NCI-H1092 (cell line): ENCODE measurements at places on chromosomes 6 and 20.

DNA sequence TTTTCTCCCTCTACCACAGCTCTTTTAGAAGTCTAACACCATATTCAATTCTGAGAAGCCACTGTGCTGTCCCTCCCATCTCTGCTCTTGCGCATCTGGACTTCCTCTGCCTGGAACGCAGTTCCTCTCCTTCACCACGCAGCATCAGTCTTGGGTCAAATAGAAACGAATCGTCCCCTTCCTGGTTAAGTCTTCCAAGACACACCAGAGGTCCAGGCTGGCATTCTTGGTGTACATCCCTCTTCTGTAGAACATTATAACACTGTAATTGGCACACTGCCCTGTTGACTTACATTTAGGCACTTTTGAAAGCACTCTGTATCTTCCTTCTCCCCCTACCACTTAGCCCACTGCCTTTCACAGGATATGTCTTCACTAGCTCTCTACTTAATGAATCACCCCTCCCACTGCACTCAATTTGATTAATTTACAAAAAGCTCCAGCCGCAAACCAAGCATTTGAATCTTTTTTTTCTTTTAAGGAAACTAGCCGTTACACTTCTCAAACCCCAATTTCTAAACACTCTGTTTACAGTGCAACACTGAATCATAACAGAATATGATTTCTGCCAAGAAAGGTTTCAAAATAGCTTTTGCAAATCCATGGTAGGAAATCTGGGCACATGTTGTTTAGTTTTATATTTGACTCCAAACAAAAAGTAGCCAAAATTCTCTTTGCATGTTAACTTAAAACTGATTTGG is 140.8 kb upstream of the CARMIL1 start:
- DNase-seq = no peak

DNA sequence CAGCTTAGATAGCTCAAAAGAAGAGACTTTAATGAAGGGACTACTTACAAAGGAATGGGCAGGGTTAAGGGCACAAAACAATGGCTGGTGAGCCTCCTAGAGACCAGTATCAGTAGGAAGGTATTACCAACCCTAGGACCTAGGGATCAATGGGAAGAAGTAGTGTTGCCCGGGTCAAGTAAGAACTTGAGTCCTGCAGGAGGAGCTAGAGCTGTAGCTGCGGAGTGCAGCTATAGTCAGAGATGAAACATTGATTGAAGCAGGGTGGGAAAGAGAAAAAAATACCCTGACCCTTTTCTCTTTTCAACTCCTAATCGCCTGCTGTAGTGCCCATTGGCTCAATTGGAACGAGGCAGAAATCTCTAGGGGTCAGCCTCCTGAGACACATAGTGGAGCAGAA is 144.0 kb downstream of the FLRT3 start:
- no peak for DNase-seq

DNA sequence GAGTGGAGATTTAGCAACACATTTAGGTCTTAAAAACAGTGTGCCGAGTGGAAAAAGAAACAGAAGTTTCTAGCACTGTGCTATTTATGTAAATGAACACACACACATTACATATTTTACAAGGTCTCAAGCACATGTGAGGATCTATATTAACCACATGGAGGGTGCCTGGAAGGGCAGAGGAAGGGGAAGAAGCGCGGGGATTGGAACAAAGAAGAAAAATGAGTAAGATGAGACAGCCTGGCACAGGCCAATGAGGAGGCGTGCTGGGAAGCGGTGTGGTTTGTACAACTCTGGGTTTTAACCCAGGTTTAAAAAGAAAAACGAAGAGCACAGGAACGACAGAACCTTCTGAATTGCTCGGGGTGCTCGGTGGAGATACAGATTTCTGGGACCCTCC is 5.7 kb downstream of the KCNG1 start:
- DNase-seq = no peak

DNA sequence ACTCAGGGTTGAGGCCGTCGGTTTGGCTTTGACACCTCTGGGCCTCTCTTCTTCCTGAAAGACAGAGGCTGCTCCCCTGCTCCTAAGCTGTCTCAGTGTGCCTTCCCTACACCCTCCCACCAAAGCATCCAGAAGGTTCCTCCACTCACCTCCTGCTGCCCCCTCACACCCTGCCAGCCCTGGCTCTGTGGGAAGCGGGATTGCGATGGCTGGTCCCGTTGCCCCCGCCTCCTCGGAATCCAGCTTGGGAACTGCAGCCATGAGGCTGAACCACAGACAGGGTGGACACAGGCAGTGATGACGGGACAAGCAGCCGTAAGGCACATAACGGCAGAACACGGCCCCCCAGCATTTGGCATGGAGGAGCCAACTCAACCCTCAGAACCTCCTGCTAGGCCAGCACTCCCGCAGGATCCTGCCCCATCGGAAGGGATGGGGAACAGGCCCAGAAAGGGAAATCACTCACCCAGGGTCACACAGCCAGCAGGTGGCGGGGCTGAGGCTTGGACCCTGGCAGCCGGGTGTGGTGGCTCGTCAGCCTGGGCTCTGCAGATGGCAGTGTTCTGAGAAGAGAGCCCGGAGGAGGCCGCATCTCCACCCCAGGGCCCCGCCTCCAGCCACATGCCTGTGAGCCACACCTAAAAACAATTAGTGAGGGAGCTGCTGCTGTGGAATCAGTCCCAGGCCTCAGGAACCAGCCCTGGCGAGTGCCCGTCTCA is 139.6 kb downstream of the PHACTR3 start:
- no peak for DNase-seq

- DNase-seq = peak; percentile 23
Measured at GRCh38 chr6:125363039-125363823, 61.5 kb upstream of the HDDC2 start.

DNA sequence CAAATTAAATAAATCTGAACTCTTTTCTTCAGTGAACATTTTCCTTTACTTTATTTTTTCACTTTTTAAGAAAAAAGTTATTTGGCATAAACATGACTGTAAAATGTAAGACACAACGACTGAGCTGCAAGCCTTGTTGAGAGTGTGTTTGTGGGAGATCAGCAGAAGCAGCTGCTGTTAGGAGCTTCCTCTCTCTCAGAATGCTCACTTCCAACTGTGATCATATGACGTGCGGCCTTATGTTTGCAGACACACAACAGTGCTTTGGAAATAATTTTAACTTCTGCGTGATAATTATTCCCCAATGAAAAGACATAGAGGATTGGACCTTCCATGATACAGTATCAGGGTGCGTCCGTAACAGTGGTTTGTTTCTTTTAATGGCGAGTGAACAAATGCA is 104.0 kb downstream of the ARHGAP18 start:
- DNase-seq = no peak

DNA sequence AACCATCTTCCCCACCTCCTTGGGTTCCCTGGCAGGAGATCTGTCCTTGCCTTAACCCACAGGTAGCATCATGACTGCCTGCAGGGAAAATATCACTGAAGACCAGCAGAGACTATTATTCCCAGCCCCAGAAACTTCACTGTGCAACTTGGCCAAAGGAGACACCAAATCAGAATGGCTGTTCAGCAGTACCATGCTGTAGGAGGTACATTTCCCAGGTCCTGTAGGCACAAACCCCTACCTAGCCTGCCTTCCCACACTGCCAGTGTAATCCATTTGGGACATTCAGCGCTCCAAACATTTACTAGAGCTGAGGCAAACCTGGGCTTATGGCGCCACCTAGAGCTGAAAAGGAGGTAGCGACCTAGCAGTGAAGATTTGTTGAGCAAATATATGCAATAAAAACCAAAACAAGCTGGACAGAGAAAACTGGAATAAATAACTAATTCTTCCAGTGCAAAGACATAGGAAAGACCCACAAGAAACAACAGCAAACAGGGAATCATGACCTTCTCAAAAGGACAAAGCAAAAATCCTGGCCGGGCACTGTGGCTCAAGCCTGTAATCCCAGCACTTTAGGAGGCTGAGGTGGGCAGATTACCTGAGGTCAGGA is 60.3 kb downstream of the VTA1 start:
- DNase-seq = peak; percentile 4

- DNase-seq = no peak
Measured at GRCh38 chr6:16344756-16345155, 106.4 kb downstream of the GMPR start.

DNA sequence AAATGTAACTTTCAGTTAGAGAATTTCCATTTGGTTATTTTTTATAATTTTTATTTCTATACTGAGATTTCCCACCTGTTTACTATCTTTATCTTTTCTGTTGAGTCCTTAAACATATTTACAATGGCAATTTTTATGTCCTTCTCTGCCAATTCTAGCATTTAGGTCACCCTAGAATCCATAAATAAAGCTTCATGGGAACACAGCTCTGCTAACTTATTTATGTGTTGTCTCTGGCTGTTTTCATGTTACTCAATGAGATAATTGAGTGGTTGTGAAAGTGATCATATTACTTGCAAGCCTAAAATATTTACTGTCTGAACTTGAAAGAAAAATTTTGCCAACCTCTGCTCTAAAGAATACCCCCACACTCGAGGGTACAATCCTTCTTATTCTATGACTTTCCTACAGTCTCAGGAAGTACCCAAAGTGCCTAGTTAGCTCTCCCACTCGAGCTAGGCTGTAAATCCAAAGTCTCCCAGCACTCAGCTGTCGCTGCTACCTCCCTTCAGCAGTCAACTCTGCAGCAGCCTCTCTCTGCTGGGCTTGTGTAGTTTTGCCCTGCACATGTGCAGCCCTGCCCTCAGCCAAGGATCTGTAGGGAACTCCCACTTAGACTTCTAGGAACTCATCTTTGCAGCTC is 53.5 kb upstream of the GCLC start:
- DNase-seq = no peak

DNA sequence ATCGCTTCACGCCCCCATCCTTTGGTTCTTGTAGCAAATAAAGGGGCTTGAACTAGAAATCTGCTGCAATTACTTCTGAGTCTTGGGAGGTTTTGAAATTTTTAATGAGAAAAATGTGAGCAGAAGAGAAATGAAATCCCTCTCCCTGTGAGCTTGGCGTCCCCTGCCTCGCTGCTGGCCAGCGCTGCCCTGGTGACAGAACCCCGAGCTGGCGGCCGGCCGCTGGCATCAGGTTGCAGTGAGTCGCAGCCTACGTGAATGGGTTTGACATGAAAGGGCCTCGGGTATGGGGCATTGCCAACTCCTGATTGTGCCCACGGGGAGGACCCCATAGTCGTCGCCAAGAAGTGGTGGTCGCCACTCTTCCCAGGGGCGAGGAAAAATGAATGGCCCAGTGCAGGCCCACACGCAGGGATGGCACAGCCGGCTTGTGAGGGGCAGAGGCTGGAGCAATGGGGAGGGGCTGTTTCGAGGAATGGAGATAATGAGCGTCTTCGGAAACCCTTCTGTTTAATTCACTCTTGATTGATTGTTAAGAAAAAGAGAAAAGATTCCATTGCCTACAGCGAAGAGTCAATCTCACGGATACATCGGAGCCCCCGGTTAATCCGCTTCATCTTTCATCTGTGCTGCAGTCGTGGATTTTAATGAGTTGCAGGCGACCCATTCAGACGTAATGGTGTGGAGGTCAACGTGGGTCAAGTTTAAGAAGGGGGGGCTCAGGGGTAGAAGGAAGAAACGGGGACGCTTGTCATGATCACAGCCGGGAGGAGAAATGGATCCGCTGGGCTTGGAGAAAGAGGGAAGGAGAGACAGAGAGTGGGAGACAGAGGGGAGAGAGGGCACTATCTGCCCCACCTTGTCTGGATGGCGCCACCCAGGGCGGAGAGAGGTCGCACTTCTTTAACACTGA is 380.1 kb downstream of the THBS2 start:
- no peak for DNase-seq

GRCh38 chr6:157471895-157472686 is 91.1 kb downstream of the ZDHHC14 start:
- DNase-seq = no peak

DNA sequence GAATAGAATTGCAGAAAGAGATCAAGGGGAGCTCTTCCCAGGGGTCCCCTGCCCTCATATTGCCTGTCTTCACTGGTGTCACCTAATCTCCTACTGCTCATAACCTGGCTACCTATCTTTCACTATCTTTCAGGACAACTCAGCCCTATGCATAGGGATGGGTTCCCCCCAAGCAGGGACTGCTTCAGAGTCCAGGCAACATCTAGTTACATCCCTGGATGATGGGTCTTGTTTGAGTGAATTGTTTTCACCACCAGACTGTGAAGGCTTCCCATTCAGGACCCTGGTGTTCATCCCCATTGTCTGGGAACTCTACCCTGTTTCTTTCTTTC is 850 bp upstream of the HECA start:
- no peak for DNase-seq

DNA sequence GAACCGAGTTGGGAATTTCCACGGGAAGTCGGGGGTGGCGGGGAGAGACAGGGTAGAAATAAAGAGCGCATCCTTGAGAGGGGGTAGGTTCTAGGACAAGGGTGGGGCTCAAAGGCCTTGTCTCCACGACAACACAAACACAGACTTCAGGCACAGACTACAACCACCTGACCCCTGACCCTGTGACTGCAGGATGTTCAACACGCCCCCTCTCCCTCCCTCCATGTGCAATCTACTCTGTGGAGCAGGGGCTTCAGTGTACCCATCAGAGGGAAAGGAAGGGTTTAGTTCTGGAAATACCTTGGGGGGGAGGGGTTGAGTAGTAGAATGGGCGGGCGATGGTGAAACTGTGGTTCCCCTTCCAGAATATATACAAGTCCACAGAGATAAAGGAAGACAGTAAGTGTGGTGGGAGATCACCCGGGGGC is 651 bp upstream of the TAPBP start:
- no peak for DNase-seq

DNA sequence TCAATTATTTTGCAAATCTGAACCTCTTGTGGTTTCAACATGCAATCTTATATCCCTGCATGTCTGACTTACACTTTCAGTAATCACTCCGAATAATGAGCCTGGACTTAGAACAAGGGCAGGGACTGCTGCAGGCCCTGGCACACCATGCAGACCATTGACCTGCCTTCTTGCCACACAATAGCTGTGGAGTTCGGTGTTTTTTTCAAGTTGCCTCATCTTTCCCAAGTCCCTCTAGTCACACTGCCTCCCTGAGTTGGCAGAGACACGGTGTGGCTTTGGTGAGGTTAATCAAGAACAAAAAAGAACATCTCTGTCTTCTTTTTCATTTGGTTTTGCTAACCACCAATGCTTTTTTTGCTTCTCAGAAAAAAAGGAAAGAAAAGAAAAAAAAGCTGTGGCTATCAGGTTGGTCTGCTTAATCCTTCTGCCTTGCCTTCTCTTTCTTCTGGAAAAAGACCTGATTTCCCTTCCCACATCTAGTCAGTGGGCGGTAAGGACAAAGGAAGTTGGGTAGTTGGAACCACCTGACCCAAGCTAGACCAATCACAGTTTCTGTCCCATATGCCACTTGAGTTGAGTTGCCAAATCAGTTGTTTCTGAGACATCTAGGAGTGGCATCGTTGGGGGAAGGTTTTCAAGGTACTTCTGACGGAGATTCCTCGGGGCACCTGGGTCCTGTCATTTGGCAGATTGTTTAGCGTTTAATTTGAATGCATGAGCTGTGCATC is 55.9 kb upstream of the TASP1 start:
- no peak for DNase-seq

- DNase-seq = no peak
Measured at GRCh38 chr6:133705731-133706130, 183.2 kb upstream of the TCF21 start.

- no peak for DNase-seq
Measured at GRCh38 chr6:5302995-5303622, 41.8 kb downstream of the FARS2 start.

GRCh38 chr20:25072226-25072811 is 9.6 kb downstream of the VSX1 start:
- DNase-seq = no peak

GRCh38 chr6:134346932-134347545 is 29.1 kb upstream of the SGK1 start:
- DNase-seq = no peak

GRCh38 chr6:118285791-118286190 is 262.3 kb upstream of the PLN start:
- no peak for DNase-seq

- DNase-seq = no peak
Measured at GRCh38 chr6:134603561-134603960, 285.6 kb upstream of the SGK1 start.

- no peak for DNase-seq
Measured at GRCh38 chr20:5362771-5363170, 46.0 kb upstream of the PROKR2 start.
